ENCODE measurements at places on chromosomes 3 and 15.
A peak's percentile ranks its signal among the peaks of the same experiment; 100 is the strongest.

DNA sequence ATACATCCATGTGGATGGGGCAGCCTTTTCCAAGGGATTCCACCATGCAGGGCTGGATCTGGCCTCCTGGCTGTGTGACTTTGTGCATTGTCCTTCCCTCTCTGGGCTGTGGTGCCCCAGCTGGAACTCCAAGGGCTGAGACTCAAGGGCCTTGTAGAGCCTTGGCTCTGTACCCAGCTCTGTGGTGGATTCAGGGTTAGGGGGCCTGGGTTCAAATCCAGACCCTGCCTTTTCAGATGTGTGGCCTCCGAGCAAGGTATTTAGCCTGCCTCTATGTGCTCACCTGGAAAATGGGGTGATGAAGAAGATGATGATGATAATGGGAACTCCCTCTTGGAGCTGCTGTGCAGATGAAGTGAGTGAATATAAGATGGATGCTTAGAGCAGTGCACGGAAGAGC lies 161.9 kb downstream of the WNT7A start:
- no peak for DNase-seq

GRCh38 chr3:154164387-154164786 lies 43.2 kb downstream of the ARHGEF26 start:
- DNase-seq: no peak

GRCh38 chr3:192802957-192803899 lies 75.9 kb upstream of the FGF12 start:
- DNase-seq: no peak

DNA sequence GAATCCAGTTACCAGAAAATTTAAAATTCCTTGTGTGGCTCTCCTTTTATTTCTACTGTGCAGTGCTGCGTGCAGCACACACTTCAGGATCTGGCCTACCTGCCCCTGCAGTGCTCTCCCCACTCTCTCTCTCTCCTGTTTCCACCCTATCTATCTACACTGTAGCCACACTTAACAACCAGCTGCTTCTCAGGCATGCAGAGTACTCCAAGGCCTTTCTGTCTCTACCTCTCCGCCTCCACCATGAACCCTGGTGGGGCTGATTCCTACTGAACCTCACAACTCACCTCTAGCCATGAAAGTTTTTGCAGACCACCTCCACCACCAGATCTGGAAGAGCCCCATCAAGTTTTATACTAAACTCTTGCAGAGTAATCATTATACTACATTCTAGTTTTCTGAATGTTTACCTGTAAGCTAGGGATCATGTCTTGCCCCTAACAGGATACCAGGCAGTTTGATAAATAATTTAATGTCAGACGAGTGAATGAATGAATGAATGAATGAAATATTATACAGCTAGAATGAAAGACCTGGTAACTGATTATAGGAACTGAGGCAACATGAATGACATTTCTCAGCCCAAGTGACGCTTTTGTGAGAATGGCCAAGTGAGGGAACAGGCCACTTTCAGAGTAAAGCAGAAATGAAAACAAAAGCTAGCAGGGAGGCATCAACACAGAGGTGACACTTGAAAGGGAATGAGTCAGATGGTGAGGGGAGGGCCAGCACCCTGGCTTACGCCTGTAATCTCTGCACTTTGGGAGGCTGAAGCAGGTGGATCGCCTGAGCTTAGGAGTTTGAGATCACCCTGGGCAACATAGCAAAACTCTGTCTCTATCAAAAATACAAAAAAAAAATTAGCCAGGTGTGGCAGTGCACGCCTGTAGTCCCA lies 363.5 kb downstream of the FOXP1 start:
- peak; percentile 25 for DNase-seq

DNA sequence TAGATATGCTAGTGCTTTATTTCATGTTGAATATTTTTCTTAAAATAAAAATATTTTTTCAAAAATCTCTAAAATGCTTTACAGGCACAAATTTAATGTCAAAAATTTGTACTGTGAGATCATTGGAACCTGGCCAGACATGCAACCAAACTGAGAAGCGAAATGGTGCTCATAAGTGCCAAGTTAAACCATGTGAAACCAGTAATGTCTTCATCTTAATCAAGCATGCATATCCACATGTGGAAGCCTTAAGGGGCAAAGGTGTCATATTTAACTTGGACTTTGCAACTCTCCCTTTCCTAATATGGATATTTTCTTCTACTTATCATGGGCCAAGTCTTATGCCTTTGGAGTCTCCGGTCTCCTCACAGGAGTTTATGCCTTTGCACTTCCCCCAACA lies 208.9 kb upstream of the COL8A1 start:
- DNase-seq: no peak

DNA sequence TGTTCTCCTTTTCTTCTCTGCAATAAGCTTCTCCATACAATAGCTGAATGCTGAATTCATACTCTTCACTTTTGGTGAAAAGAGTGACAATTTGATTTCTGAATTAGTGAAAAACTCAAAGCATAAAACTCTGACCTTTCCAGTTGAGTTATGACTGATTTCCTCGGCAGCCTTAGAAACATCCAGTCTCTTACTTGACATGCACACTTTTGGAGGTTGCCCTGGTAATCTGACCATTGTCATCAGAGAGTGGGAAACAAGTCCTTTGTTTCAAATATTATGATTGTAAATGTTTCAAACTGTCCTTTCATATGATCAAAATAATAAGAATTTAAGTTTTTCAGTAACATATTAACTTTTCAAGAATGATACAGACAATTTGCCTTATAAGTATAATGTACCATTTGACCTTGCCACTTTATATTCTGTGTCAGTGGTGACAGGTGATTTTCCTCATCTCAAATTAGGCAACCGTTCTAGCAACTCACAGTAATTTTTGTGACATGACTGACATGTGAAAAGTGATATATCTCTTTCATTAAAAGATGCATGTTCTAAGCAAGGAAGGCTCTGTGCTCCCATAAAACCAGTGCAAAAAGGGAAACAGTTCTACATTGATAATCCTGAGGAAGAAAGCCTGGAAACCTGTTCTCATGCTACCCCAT lies 507.6 kb upstream of the ROBO2 start:
- no peak for DNase-seq

DNA sequence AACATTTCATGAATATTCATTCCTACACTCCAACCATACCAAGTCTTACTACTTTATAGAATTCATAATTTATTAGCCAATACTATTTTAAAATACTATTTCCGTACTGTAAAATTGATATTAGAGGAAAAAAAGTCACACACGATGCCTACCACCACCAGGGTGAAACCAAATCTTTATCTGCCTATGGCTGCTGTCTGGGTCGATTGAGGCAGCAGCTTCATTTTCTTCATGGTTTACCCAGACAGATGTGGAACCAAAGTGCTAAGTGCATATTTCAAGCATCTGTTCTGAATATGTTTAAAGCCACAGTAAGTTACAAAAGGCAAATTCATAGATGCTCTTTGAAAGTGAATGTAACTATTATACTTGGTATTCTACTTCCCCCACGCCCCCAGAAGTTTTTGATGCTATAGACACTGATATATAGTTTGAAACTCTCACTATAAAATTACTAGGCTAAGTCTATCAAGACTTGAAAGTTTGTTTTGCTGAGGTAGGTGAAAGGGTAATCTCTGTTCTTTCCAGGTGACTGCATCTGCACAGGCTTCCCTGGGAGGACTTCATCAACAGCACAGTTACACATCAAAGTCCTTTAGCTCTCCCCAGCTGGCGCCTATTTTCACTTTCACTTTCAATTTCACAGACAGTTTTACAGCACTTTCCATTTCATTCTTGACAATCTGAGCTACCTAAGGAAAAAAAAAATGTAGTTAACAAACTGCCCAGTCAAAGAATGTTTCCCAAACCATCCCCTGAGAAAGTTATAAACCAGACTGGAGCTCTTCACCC lies 113.9 kb downstream of the POLQ start:
- peak; percentile 43 for DNase-seq

DNA sequence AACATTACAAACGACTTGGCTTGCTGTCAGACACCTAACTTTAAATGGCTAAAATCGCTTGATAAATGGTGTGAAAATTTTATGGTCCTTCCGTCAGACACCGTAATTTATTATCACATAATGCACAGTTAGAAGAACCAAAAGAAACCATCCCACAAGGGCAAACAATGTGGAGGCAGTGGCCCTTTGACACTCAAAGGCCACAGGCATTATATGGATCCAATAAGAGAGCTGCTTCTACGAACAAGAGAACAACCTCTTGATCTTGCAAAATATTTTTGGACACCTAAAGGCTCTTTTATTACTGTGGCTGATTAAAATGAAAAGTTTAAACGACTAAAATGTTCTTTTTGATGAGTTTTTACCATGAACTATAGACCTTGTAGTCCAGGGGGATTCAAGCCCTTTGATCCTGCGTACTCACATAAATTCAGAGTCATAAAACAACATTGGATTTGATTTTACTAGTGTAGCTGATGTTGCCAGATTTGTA lies 202.8 kb downstream of the FMN1 start:
- DNase-seq: no peak

DNA sequence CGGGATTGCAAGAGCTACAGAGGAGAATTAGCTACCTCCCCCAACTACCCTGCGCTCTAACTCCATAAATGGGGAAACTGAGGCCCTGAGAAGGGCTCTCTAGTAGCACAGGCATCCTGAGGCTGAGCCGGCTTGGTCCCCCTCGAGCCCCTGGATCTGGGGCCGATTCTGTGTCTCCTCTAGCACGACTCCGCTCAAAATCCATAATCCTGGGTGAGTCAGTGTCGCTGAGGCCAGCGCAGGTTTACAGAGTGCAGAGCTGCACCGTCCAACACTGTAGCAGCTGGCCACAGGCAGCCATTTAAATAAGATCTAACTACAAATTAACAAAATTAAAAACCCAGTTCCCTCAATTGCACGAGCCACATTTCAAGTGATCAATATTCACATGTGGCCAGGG lies 10.8 kb downstream of the GATA2 start:
- no peak for DNase-seq

DNA sequence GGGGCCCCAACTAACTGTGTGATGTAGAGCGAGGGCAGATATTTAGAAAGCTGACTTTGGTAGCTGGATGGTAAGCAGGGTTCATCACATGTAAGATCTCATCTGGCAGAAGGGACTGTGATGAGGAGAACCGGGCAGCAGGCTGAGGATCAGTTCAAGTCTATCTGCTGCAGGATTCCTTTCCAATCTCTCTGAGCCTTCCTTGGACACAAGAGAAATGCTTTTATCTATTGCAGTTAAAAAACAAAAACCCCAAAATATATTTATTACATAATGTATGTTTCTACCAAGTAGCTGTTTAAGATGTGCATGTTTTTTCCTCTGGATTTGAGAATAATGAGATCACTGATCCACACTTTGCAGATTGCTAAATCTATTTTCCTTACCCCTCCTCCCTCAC lies 411.5 kb downstream of the RAP2B start:
- DNase-seq: no peak

- DNase-seq: no peak
Measured at GRCh38 chr3:12935023-12935860, 93.9 kb upstream of the RPL32 start.

GRCh38 chr3:14146381-14147065 lies 21.7 kb downstream of the TMEM43 start:
- DNase-seq: no peak

DNA sequence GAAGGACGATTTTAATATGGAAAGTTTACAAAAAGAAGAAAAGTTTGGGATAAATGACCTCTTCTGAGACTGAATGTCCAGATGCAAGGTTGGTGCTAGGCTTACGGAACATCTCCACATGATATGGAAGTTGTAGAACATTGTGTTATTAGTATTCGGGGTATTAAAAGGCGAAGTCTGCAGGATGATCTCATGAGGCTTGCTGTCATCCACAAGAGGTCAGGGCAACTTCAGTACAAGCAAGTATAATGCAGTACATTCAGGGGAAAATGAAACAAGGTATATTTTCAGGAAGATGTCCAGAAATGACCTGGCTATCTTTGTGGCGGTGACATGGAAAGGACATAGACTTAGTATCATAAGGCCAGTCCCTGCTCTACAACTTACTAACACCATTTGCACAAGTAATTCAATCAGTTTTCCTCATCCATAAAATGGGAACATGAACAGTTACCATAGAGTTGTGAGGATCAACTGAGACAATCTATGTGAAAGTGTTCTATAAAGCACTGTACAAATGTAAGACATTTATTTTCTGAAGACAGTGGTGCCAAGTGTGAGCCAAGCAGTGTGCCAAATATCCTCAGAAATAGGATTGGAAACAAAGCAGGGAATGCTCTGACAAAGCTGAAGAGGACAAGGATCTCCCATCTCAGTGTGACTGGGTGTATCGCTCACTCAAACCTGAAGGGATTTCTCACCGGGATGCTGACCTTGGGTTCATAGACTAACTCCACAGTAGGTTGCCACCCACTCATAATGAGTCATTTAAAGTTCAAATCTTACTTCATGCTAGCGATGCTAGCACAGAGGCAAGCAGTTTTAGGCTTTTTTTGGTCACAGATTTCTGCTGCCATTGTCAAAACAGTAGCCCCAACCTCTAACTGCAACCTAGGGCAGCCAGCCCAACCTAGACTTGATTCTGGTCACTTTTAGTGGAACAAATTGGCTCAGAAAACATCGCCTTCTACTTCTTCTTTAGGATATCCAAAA lies 118.3 kb downstream of the TIGIT start:
- no peak for DNase-seq

GRCh38 chr3:15385901-15386653 lies 41.3 kb downstream of the METTL6 start:
- DNase-seq: no peak

GRCh38 chr3:148755570-148755969 lies 57.9 kb downstream of the AGTR1 start:
- DNase-seq: no peak

DNA sequence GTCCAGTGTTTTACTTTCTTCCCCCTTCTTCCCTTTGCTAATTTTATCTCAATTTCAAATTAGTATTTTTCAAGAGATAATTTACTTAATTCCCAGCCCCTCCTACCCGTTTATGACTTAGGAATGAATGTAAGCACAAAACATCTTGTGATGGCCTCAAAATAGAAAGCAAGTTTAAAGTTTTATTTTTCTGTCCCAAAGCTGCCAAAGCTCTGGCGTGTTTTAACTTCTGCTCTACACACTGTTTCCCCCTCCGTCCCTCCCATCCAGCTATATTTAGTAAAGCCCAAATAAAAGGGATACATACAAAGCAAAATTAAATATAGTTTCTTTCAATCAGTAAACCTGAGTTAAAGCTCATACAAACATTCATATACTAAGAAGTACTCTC lies 59.9 kb downstream of the IGF2BP2 start:
- DNase-seq: no peak

- no peak for DNase-seq
Measured at GRCh38 chr3:1447452-1447851, 354.6 kb downstream of the CNTN6 start.

GRCh38 chr3:186931532-186932280 lies 1.4 kb downstream of the ST6GAL1 start:
- DNase-seq: peak; percentile 68

- no peak for DNase-seq
Measured at GRCh38 chr3:59895972-59896371, 846.1 kb upstream of the CFAP20DC start.

DNA sequence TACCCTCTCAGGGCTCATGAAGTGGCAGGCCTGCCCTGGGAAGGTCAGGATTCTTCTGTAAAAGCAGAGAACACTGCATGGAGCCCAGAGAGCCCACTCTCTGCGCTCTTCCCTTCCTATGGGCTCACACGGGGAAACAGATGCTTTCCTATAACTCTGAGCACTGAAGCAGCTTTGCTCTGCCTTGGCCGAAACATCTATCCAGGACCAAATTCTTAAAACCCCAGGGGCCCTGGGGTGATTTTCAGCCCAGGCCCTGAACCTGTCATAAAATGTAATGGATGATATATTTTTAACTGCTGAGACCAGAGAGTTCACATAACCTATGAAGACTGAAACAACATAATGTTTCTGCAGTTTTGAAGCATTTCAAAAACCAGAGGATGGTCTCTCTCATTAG lies 249.9 kb upstream of the CTDSPL start:
- DNase-seq: no peak

- no peak for DNase-seq
Measured at GRCh38 chr3:180594631-180595558, 7.1 kb upstream of the TTC14 start.
